LNCaP clone FGC (cell line): ENCODE measurements at places on chromosomes 13 and 19.

- no peak for DNase-seq
Observed at GRCh38 chr19:9940778-9941177, 4.5 kb upstream of the OLFM2 start.

DNA sequence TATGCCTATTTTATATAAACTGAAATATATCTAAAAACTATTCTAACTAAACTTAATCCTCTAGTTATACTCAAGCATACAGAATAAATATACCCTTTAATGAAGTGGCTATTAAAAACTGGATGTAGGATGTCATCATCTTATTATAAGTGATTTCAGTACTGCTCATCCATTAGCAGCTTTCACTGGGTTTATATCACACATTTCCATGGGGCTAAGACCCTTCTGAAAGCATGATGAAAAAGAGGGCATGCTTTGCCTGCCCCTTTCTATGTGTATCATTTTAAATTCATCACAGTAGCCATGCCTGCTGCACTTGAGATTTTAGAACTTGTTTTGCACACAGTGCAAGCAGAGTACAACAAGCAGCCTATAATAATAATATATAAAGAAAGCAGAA is 477.5 kb downstream of the SLITRK6 start:
- no peak for DNase-seq

DNA sequence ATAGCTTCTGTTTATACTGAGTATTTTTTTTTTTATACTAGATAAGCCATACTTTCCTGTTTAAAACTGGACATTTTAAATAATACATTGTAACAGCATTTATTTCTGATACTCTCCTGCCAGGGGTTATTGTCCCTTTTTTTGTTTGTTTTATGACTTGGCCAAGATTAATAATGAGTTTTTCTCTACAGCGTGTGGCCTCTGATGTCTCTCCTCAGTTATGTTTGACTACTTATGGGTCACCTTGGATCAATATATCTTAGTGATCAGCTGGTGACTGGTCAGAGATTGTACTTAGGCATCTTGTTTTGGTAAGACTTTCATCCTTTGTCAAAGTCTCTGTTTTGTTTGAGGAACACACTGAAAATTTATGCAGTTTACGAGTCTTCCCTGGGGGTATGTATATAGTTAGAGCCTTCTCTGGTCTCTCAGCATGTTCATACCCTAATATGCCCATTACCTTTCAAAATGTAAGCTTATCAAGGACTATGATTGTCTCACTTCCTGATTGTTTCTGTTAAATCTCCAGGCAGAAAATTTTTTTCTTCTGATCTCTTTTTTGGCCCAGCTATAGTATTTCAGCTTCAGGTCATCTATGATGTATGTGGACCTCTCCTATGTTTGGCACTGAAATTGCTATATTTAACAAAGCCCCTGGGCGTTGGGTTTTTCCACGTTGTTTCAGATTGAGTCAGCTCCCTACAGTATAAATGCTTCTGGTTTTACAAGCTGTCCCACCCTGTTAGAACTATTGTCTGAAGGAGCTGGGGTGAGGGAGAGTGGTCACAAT is 87.9 kb downstream of the URI1 start:
- DNase-seq = no peak

DNA sequence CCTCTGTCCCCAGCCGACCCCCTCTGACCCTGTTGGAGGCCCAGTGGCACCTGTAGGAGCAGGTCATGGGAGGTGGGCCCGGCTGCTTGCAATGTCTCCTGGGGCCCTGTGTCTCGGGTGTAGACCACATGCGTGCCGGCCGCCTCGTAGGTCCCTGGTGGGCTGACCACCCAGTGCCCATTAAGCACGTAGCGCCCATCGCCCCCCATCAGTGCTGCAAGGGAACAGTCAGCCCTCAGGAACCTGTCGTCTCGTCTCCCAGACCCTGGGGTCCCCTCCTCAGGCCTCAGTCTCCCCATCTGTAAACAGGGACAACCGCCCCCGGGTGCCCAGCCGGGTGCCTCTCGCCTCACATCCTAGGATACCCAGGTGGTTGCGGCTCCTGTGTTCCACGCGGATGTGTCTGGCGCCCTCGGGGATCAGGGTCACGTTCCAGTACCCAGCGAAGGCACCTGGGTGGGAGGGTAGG is 5.6 kb downstream of the ADAMTSL5 start:
- DNase-seq = no peak

- no peak for DNase-seq
Observed at GRCh38 chr13:45436332-45436731, 18.2 kb upstream of the SLC25A30 start.

DNA sequence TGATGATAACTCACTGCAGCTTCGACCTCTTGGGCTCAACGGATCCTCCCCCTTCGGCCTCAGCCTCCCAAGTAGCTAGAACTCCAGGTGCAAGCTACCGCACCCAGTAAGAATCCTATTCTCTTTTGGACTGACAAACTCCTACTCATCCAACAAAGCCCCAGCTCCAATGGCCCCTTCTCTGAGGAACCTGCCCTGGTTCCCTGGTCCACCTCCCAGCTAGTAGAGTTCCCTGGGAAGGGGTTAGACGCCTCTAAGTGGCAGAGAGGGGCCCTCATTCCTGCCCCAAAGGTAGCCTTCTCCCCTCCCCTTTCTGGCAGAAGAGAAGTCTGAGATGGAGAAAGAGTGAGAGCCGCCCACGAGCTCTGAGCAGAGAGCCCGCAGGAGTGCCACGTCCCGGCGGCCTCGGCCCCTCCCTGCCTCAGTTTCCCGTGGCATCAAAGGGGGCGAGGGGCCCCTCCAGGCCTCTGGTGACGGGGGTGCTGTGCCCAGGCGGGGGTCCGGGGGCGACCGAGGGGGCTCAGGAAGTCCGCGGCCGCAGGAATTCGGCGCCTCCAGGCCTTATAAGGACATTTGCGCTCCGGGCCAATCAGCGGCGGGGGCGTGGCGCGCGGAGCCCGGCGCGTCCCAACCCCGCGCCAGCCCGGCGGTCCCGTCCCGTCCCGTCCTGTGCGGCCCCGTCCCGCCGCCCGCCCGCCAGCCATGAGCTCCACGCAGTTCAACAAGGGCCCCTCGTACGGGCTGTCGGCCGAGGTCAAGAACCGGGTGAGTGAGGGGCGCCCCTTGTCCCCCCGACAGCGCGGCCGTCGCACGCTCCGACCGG is at the start of gene CNN2:
TSS of gene CNN2 (plus strand) at position 649 of the 823 bp plus-strand sequence. CDS start at position 703, 54 bp downstream.
- DNase-seq = no peak

- no peak for DNase-seq
Observed at GRCh38 chr19:19459073-19459472, 53.6 kb downstream of the GATAD2A start.

GRCh38 chr13:28100150-28101121 is at the start of gene FLT3:
Gene FLT3 (minus strand): TSS chr13:28100576. CDS start chr13:28100510, 66 bp downstream.
- no peak for DNase-seq

GRCh38 chr19:42099336-42099925 is 23.5 kb downstream of the ZNF574 start:
- DNase-seq = no peak

DNA sequence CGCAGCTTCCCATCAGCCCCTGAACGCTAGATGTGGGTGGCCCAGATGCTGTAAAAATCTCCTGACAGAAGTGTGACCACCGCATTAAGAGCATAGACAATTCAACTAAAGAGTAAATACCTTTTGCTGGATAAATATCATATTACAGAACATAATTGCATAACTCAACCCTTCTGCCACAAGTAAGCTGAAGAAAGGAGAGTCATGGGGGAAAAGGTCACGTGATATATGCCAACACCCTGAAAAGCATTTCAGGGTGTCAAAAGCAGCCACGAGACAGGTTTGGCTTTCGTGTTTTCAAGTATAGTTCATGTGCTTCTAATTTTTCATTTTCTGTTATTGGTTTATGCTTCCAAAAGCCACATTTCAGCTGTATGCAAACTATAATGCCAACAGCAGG is 71.3 kb downstream of the LHFPL6 start:
- no peak for DNase-seq
